ENCODE measurements at places on chromosomes 2 and 18.
A peak's percentile ranks its signal among the peaks of the same experiment; 100 is the strongest.

GRCh38 chr18:55876254-55876653 lies 288.3 kb upstream of the TCF4 start:
- DNase-seq, result no peak

GRCh38 chr2:175227393-175227792 lies 45.9 kb upstream of the ATP5MC3 start:
- DNase-seq, result no peak

GRCh38 chr2:165401285-165401852 lies 68.1 kb upstream of the CSRNP3 start:
- DNase-seq, result peak; percentile 26

DNA sequence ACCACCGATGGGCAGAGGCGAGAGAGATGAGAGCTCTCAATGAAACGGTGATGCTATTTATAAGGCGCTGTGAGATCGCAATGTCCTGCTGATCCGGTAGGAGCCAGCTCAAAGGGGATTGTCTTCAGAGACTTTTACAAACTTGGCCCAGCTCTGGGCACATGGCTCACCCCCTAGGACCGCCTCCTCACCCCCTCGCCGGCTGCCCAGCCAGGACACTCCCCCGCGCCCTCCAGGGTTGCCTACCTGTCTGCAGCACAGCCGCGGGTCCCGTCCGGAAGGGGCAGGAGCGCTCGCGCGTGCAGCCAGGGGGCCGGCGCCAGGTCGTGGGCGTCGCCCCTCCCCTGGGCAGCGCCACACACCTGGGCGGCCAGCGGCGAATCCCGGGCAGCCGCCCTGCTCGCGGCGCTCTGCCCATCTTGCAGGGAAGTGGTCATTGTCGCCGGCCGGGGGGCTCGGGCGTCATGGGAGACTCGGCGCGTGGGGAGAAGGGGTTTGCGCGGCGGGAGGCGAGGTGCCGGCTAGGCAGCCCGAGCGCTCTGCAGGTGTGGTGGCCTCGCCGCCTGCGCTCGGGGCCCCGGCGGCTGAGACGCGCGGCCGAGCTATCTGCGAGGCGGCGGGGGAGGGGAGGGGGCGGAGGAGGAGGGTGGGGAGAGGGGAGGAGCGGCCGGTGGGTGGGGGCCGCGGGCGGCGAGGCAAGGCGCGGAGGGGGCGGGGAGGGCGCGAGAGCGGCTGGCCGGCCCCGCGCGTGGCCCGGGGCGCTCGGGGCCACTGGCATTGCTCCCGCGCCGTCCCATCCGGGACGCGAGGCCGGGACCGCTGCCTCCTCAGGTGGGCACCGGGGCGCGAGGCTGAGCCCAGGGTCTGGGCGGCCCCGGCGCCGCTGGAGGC lies at the start of gene GRB14:
TSS of gene GRB14 (minus strand) at position 610 of the 891 bp plus-strand sequence. CDS start at position 437, 173 bp downstream.
- peak; percentile 39 for DNase-seq

DNA sequence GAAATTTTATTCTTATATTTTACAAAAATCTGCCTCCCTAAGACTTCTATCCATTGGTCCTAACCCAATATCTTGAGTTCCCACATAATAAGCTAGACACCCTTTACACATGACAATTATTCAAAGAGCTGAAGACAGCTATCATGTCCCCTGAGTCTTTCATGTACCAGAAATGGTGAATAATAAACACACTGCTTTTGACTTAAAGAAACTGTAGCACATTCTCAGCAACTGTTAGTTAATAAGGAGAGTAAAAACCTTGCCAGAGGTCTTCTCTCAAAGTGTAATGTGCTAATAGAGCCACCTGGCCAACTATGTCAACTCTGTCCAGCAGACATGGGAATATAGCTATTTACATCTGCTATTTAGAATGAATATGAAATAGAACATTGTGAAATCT lies 109.7 kb upstream of the ARL5A start:
- no peak for DNase-seq

GRCh38 chr18:7617738-7618422 lies 50.8 kb downstream of the PTPRM start:
- DNase-seq, result no peak

- no peak for DNase-seq
These were observed 44.0 kb downstream of the MRPL35 start for GRCh38 chr2:86243272-86243671.

- DNase-seq, result no peak
These were observed 57.4 kb upstream of the EPAS1 start for GRCh38 chr2:46239847-46240181.

DNA sequence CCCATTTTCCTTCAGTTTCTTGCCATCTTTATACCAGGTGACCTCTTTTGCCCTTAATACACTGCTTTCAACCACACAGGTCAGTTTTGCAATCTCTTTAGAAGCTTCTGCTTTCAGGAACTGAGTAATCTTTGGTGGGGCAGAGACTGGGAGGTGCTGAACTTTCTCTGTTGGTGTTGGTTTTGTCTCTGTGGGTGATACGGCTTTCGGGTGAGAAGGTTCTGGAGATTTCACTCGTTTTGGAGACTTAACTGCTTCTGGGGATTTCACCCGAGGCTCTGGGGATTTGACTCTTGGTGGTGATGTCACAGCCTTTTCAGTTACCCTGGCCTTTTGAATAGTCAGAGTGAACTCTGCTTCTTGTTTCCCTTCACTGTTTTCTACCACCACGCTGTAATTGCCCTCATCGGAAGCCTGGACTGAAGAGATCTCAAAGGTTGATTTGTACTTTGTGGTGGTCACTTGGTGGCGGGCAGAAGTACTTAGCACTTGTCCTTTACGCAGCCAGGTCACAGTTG lies 50.4 kb downstream of the PLEKHA3 start:
- DNase-seq, result no peak

DNA sequence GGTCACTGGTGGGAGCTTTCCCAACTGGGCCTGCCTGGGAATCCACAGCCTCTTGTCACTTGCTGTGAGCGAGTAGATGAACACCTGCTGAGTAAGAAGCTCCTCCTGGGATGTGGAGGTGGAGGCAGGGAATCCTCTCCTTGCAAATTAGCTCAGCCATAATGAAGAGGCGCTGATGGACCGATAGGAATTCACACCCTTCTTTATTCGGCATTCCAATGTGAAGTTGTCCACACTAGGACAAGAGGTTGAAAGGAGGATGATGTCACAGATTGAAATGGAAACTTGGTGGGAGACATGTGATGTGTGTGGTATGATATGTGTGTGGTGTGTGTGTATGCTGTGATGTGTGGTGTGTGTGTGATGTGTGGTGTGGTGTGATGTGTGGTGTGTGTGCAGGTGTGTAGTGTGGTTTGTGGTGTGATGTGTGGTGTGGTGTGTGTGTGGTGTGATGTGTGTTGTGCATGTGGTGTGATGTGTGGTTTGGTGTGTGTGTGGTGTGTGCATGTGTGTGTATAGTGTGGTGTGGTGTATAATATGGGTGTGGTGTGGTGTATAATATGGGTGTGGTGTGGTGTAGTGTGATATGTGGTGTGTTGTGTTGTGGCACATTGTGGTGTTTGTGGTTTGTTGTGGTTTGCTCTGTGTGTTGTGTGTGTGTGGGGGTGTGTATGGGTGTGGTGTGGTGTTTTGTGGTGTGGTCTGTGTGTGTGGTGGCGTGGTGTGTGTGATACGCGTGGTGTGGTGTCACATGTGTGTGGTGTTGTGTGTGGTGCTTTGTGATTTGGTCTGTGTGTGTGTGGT lies 216.4 kb downstream of the BCL2 start:
- no peak for DNase-seq

- DNase-seq, result no peak
These were observed 142.4 kb upstream of the MEX3C start for GRCh38 chr18:51339856-51340255.

GRCh38 chr2:162490761-162491470 lies 147.0 kb downstream of the GCA start:
- no peak for DNase-seq

- no peak for DNase-seq
These were observed 17.8 kb downstream of the NPC1 start for GRCh38 chr18:23568281-23569138.

- DNase-seq, result no peak
These were observed 18.1 kb downstream of the TGFA start for GRCh38 chr2:70535573-70535972.

DNA sequence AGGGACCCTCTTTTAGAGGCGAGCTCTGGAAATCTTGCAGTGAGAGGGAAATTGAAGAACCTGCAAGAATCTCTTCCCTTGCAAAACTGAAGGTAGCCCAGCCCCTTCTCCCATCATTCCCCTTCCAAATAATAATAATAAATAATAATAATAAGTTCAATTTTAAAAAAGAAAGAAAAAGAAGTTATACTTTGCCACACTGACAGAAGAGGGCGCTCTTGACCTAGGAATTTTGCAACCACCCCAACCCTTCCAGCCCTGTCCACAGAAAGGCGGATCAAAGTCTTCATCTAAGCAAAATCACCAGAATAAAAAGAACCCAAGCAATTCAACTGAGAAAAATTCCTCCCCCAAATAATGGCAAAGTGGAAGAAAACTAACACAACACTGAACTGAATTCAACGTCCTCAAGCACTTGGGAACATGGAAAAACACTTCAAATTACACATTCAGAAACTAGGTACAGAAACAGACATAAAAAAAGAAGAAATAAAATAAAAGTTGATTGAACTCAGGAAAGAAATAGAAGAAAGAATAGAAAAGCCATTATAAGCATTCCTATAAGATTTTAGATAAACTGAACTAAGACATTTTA lies 98.9 kb upstream of the GLS start:
- DNase-seq, result peak; percentile 61

GRCh38 chr18:62399781-62400308 lies 74.7 kb downstream of the TNFRSF11A start:
- DNase-seq, result peak; percentile 27

DNA sequence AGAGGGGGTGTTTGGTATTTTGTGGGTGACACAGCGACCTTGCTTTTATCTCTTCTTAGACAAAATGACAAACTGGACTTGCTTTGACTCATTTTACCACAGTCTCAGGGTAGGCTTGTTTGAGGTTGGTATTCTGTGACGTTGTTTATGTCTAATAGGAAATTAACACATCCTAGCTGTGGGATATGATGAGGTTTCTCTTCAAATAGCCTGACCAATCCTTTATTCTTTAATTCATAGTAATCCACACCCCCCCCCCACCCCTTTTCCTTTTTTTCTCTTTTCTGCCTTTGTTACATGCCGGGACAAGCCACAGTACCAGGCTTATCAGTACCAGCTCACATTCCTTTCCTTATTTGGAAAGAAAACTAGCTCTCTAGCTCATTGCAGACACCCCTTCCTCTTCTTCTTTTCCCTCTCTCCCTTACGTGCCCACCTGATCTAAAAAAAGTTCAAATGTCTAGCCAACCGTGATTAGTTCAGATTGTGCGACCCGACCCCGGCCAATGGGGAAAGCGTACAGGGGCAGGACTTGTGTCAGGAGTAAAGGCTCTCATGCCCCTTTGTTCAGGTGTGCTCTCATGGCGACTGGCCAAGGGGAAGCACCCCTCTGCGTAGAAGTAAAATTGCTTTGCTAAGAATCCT lies 52.2 kb upstream of the PTPRM start:
- DNase-seq, result no peak

DNA sequence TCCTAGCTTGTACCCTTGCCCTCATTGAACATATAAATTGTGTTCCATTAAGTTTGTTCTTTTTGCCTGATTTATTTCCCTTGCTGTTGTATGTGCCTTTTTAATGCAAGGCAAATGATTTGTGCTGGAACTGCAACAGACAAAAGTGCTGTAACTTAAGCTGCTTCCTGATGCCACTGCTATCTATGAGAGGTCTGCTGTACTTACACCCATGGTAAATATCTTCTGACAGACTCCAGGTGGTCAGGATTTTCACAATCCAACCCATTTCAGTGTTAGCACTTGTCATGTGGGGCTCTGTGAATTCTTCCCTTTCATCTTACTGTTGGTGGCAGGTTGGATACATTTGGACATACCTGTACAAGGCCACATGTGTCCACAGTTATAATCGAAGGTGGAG lies 63.5 kb downstream of the ARHGAP15 start:
- DNase-seq, result no peak

DNA sequence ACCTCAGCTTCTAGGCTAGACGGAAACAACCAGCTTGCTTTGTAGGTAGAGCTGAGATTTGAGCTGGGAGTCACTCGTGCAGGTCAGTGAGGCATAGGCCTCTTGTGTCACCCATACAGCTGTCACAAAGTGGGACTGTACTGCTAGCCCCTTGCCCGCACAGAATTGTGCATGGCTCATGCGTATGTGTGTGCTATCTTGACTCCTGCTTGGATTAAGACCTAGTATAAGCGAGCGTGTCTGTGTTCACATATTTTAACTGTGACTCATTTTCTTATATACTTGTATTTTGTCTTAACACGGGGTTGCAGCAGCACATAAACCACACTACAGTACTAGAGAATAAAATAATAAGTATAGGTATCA lies 20.1 kb downstream of the CEP68 start:
- no peak for DNase-seq

DNA sequence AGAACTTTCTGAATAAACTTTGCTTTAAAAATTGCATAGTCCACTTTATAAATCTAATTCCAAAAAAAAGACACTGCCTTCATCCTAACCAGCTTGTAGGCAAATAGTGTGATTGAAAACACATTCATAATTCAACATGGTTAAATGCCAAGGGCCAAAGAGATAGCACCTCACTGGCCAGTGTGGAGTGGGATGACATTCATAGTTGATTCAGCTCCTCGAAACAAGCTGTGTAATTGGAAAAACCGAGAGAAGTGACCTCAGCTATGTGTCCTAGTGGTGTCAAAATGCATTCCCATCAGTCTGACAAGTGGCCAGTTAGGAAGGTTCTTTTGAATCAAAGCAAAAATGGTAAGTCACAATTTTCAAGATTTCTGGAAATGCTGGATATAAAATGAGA lies 1068.5 kb upstream of the CELF4 start:
- DNase-seq, result no peak
